Vein endothelial cell (primary cell): ENCODE measurements at places on chromosomes 11 and 22. TPM values are rescaled to one million over a fixed set of nuclear protein-coding genes. Genes with fewer than 3 reads are reported as not detected.

Gene KCNA4
- total RNA-seq, result not detected in 2 replicates

Gene C11orf86
- not detected in 2 replicates for total RNA-seq

Gene GAS2
- 1.3 and 2.3 TPM in 2 replicates for total RNA-seq

Gene CRYAB
- 0.65 and 1.6 TPM in 2 replicates for total RNA-seq

Gene P4HA3
- total RNA-seq, result 26.4 and 43.8 TPM in 2 replicates

Gene OR4S2
- not detected in 2 replicates for total RNA-seq

Gene MIAT
- total RNA-seq, result 0.33 and 0.48 TPM in 2 replicates
